ENCODE measurements at places on chromosomes 1 and 21.

DNA sequence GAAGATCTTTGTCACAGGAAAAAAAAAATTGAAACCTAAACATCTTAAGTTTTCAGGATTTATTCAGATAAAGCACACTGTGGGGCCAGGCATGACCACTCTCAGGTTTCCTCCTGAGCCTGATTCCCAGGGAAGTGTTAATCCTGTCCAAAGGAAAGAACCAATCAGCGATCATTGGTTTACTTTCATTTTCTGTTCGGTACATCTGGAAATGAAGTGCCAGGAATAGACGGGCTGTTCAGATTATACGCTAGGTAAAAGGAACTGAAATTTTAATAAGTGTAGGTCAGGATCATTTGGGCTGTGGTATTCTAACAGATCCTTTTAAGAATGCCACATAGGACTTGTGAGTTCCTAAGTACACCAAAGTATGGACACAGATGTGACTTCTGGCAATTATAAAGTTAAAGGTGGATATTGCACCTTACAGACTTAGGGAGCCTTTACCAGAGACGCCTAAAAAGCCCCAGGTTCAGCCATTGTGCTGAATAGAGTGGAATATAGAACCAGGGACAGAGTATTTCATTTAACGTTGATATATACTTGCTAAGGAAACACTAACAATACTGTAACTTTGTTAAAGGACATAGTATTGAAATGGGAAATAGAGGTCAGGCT, 9.3 kb upstream of the CACYBP start:
- no peak for DNase-seq

- DNase-seq: no peak
Observed at GRCh38 chr1:64623750-64624191, 121.1 kb upstream of the RAVER2 start.

DNA sequence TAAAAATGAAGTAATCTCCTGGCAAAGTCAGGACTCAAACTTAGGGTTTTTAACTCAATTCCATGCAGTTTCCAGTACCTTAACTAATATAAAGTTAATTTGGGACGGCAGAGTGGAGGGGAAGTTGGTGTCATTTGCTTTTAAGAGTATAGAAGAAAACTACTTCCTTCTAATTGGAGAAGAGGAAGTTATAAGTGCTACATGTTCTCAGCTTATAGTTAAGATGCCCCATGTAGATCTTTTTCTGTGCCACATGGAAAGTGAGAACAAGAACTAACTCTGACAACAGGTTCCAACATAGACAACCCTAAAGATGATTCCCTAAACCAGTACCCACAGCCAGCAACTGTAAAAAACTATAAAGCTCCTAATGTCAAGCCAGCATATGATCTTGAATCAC, 11.5 kb downstream of the RRAGC start:
- no peak for DNase-seq

GRCh38 chr1:235993652-235994051, 71.2 kb downstream of the NID1 start:
- no peak for DNase-seq

GRCh38 chr1:203051841-203052324, 25.6 kb downstream of the PPFIA4 start:
- DNase-seq: no peak

- DNase-seq: no peak
Observed at GRCh38 chr1:23867542-23867894, 572 bp downstream of the FUCA1 start.

DNA sequence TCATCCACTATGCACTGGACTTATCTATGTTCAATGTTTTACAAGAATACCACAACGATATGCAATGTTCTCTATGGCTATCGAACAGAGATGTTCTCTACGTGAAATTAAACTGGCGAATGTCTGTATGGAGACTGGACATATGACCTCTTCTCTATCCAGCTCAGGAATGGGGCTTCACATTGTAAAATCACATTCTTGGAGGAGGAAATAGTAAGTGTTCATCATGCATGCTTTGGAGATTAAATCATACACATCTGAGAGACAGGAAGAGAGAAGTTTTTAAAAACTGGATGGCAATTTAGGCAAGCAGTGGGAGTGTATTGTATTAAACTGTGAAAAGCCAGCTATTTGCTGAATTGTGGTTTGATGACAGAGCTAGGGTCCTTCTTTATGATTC, 47.9 kb upstream of the RGL1 start:
- DNase-seq: no peak

- DNase-seq: no peak
Observed at GRCh38 chr1:109625601-109626560, 6.2 kb downstream of the AMPD2 start.

DNA sequence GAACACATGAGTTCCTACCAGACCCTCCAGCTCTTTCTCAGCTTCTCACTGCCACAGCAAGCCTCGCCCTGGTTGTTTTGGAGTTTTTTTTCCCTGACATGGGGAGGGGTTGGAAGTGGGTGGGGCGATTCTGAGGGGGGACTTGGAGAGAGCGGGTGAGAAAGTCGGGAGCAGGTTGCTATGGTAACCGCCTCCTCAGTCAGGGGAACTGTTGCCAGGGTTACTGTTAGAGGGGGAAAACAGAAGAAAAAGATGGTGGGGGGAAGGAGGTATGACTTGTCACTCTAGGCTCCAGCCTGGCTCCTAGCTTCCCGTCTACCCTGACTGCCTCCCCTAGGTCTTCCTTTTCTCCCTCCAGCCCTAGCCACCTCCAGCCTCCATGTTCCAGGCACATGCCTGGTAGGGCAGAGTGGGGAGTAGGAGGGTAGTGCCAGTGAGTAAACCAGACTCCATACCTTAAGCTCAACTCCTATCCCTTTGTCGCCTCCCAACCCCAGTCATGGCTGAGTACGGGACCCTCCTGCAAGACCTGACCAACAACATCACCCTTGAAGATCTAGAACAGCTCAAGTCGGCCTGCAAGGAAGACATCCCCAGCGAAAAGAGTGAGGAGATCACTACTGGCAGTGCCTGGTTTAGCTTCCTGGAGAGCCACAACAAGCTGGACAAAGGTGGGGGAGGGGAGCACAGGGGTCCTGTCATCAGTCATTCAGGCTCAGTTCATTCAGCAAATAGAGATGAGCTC, 6.0 kb downstream of the PEA15 start:
- no peak for DNase-seq

DNA sequence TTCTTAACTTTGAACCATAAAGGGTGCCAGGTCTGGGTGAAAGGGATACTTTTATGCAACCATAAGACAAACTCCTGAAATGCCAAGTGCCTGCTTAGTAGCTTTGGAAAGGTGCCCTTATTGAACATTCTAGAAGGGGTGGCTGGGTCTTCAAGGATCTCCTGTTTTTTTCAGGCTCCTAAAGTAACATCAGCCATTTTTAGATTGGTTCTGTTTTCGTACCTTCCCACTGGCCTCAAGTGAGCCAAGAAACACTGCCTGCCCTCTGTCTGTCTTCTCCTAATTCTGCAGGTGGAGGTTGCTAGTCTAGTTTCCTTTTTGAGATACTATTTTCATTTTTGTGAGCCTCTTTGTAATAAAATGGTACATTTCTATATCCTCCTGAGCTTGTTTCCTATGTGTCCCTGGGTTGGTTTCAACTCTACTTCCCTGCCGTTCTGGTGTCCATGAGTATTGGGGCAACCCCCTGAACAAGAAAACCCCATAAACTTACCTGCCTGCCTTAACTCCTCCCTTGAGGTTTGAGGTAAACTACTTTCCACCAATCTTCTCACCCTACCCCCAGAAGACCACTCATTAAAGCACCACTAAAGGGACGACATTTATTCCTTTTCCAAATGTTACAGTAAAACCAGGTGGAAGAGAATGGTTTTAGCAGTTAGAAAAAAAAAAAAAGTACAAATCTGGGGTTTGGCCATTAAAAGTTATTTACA, 2.6 kb downstream of the MARCKSL1 start:
- DNase-seq: no peak

- DNase-seq: peak; percentile 31
Observed at GRCh38 chr1:228938537-228938901, 203.2 kb downstream of the RHOU start.

GRCh38 chr1:186404454-186405051, 28.9 kb downstream of the ODR4 start:
- DNase-seq: no peak

GRCh38 chr1:202184750-202185460, 8.7 kb upstream of the LGR6 start:
- DNase-seq: peak; percentile 75

DNA sequence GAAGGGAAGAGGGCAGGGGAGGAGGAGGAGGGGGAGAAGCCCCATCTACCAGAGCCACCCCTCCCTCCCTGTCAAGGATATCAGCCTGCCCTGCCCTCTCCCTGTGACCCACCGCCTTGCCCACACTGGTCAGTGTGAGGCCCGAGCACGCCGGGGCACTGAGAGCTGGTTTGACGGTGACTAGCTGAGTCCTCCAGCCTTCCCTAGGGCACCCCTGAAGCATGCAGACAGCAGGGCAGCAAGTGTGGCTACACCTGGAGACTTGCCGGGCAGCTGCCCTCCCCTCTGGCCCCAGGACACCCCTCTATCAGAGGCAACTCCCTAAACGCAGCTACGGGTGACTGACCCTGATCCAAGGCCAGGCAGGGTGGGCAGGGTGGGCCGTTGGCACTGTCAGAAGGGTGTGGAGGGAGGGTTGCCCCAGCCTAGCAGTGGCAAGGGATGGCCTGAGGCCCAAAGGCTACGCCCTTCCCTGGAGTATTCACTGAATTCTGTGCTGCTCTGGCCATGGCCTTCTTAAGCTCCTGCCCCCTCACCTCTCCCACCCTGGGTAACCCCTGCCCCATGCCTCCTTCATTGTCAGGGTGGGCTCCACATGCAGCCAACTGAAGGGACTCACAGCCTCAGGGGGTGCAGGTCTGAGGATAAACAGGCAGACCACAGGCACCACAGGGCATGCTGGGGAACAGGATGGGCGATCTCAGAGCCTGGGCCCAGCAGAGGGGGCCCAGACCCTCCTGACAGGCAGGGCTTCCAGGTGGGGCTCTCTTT, 19.6 kb downstream of the WNT9A start:
- no peak for DNase-seq
